ENCODE measurements at places on chromosomes 3 and 15.

GRCh38 chr3:20324664-20325478 is 138.9 kb upstream of the SGO1 start:
- no peak for DNase-seq

DNA sequence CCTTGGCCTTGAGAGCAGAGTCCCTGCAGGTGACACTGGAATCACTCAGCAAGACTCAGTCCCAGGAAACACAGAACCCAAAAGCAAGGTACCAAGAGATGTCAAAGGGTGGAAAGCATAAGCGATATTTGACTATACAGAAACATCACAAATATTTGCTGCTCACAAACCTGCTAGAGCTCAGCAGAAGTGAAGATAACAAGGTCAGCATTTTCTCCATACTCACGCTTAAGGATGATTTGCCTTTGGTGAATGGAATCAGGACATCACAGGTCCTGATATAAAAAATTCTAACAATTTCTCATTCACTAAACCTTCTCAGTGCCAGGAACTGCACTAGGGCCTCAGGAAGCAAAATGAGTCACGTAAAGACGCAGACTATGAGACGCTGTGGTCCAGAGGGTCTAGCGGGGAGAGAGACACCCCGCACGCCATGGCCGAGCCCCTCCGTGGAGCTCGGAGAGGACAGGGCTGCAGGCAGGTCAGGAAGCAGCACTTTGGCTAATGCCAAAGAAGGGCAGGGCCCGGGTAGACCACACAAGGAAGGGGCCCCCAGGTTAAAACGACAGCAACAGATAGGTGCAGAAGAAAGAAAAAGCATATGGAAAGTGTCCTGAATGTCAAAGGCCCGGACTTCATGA is 10.7 kb downstream of the PCSK6 start:
- DNase-seq: no peak

DNA sequence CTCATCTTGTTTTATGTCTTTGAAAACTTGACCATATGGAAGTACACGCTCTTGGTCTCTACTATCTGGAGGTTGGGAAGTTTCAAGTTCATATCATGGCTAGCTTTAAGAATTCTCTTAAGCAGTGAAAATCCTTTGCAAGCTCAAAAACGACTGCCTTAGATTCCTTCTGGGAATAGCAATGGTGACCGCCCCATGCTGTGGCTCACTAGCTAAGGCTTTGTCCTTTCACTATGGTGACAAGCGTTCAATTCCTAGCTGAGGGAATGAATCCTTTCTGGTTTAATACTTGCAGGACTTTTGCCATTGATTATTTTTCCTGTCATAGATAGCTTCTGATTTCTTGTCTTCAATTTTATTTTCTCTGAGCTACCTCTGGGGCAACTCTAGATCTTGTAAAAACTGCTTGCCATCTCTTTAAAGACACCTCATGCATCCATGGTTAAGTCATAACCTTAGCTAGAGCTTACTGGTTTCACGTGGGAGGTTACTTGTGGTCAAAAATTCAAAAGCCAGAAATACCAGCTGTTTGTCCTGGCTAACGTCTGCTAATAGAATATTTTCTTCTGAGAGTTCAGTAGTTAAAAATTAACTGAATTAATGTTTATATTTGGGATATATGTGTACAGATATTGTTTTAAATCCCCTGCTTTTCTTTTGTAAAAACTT is 673.4 kb upstream of the CBLB start:
- no peak for DNase-seq

DNA sequence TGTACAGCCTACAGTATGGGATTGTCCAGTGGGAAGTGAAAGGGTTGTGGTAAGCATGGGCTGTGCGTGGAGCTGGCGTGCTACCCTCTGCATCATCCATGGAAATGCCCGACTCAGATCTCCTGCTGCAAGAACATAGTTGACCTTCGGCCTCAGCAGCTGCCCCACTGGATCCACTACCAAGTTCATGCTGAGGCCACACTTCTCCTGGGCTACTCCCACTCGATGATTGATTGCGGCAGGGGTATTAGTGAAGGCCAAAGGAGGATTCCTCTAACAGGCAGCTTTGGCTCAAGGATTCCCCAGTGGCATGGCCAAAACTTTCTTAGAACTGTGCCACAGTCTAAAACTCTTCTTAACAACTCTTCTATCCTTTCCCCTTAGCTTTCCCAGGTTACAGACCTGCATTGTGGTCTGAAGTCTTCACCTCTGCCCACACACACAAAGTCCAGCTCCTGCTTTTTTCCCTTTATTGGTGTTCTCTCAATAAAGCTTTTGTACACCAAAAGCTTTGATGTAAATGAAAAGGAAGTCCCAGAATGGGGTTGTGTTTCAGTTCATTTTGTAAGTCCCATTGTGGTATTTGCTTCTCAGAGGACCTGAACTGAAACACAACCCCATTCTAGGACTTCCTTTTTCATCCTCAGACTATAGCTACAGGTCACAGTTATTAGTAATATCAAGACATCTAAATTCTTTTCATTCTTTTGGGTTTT is 4.9 kb upstream of the TBC1D5 start:
- DNase-seq: no peak

DNA sequence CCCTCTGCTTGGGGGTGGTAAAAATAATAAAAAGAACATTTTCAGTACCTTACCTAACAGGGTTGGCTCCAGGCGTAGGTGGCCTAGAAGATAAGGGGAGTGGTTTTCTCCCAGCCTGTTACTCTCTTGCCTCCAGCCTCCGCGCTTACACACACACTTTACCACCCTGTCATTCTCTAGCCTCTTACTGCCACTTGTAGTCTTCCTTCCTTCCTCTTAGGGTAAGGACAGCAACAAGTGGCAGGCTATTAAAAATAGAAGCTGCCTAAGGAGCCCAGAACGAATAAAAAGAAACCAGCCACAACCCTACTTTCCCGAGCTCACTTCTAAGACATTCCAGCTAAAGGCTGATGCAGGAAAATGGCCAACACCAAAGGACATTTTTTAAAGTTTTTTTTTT is 9.6 kb upstream of the LIPH start:
- DNase-seq: no peak

DNA sequence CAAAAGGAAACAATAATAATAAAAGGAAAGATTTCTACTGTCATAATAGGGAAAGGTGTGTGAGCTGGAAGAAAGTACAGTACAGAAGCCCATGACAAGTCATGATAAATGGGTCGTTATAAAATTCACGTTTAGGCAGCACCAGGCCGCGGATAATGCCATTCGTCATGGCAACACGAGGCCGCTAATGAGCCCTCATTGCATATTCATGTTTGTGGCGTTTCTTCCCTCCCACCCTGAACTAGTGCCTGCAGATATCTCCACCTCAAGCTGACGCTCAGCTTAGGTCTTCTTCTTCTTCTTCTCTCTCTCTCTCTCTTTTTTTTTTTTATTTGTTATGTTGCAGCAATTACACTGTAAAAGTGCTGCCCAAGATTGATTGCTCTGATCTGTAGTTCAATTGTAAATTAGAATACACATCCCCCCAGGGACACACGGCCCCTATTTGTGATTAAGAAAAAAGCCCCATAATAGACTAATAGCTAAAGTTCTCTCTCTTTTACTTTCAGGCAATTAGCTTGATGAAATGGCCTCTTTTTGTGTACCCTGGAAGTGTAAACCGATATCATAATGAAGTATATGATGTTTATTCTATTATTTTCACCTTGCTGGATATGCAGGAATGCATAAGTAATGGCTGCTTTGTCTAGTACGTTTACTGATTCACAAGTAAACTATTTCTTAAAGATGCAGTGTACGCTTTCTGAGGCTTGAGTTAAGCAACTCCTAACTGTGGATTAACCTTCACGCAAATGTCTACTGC is 61.9 kb upstream of the NR2F2 start:
- DNase-seq: no peak

DNA sequence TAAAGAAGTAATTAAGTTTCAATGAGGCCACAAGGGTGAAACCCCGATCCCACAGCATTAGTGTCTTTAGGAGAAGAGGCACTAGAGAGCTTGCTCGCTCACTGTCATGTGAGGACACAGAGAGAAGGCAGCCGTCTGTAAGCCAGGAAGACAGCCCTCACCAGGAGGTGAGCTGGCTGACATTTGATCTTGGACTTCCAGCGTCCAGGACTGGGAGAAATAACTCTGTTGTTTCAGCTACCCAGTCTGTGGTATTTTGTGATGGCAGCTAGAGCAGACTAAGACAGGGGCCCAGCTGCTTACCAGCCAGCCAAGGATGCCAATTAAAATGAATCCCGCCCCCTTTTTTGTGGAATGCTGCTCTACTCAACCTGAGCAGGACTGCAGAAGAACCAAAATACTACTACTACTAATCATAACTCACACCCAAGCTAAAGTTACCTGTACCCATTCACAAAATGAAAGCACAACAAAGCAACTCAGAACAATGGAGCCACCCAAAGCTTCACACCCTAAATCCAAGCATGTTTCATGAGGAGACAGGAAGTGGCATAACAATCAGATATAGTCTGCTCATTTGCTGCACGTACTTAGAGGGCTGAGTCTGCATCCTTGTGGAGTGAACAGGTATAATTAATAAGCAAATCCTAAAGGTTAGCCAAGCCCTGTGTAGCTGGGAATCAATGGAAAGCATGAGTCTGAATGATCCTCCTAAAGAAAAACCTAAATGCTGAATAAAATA is 35.6 kb upstream of the RHCG start:
- DNase-seq: no peak

Measured in stimulated activated CD4-positive, alpha-beta T cell treated with anti-CD3 and anti-CD28 coated beads, TNF-alpha, amount 100 ng/mL, for 4 hours (primary cell).